ENCODE measurements at places on chromosomes 2 and 18.

DNA sequence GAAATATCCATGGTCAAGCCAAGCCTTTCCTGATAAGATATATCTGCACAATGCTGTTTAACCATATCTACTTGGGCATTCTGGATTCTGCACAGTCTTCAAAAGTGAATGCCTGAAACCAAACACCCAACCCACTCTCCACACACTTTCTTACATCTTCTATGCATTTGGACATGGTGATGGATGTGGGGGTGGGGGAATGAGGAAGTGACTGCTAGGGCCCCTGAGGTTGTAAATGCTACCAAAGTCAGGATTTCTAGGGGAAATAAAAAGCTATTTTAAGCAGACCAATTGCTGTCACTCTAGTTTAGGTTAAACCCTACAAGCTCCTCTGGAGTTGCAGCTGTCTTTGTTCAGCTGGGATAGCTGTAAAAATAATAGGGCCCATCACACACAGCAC, 26.7 kb upstream of the TGFA start:
- DNase-seq: no peak

GRCh38 chr2:63866009-63866709, 24.5 kb downstream of the UGP2 start:
- DNase-seq: no peak

GRCh38 chr2:12596771-12597170, 120.0 kb upstream of the TRIB2 start:
- DNase-seq: no peak

DNA sequence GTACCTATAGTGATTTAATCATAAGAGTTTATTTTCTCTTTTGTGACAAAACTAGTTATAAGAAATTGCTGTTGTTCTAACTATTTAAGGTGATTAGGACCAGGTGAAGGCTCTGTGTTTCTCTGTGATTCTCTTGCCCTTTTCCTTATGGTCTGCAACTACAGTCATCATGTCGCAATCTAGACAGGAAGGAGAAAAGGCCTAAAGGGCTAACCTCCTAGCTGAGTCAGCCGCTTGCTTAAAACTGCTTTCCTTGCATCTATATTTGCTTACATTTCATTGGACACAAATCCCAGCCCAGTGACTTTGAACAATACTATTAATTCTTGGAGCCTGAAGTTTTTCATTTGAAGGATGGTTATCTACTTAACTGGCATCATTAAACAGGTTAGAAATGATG, 93.1 kb downstream of the PIK3C3 start:
- no peak for DNase-seq

DNA sequence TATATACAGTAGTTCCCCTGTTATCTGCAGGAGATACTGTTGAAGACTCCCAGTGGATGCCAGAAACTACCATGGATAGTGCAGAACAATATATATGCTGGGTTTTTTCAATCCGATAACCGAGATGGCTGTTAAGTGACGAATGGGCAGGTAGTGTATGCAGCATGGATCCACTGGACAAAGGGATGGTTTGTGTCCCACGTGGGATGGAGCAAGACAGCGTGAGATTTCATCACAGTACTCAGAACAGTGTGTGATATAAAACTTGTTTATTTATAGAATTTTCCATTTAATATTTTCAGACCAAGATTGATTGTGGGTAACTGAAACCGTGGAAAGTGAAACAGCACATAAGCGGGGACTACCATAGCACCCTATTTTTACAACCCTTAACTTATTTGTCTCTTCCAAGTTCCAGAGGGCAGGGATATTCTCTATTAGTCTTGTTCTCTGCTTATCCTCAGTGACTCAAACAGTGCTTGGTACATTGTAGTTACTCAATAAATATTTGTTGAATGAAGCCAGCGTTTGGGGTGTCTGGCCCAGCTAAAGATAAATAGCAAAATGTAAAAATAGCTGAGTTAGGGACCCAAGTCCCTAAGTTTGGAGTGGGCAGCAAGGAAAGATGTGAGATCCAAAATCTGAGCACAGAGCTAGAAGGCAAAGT, 50.0 kb downstream of the RHBDD1 start:
- no peak for DNase-seq

DNA sequence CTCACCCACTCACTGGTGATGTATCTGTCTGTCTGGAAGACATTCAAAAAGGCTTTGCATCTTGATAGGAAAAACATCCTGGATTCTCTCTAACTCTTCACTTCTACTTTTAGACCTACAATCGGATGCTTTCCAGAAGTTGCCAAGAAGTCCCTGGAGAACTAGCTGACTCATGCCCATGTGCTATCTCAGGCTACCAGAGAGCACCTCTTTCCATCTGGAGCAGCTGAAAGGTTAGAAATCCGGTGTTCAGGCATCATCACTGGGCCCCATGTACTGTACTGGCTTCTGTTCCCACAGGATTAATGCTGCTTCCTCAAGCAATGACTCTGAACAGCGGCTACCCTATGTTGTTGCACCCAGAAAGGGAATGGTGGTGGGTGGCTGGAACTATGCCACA, 259.0 kb downstream of the NBAS start:
- DNase-seq: no peak

DNA sequence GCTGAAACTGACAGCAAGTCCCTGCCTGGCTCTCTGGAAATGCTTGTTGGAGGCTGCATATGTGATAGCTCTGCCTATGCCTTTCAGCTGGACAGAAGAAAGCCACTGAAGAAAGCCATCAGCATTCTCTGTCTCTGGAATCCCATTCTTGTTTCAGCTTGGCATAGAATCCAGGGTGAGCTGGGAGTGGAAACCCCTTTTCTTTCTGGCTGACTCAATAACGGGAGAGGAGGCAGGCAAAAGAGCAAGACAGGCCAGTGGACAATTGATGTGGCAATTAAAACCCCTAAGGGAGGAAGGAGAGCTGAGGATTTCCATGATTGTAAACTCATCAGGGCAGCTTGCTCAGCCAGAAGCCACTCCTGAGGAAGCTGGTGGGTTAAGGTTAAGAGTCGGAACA, 208.1 kb downstream of the CLIP4 start:
- no peak for DNase-seq

GRCh38 chr2:173217116-173217840, 137.4 kb upstream of the CDCA7 start:
- DNase-seq: no peak

DNA sequence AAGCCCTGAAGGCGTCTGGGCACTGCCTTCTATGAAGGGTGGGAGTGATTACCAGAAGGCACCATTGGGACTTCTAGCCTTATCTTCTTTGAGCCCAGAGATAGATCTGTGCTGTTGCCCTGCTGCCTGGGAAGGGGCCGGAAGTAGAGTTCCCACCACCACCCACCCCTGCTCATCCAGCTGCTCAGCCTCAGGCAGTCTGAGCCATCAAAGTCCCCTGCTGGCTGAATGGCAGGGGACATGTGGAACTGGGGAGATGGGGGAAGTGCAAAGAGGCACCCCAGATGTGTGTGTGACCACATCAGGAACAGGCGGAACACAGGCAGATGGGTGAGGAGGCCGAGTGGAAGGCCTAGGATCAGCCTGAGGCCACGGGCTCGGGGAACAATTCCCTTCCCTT, 3.3 kb upstream of the WNT10A start:
- no peak for DNase-seq

- no peak for DNase-seq
Observed at GRCh38 chr2:99636144-99637034, 146.6 kb upstream of the REV1 start.

GRCh38 chr2:105510761-105511528, 112.1 kb upstream of the FHL2 start:
- no peak for DNase-seq

DNA sequence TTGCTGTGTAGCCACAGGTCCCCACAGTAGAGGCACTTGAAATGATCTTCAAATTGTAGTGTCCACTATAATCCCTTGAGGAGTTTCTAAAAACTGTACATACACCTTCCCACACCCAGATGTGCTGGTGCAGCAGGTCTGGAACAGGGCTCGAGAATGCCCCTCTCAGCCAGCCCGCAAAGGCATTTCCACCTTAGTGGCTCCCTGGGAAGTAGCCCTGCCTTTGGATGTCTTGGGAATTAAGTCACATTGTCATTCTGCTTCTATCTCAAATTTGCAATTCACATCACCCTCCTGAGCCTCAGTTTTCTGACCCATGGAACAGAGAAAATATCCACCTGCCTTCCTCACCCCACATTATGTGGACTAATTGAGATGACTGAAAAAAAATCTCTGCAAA, 44.3 kb upstream of the TCF7L1 start:
- DNase-seq: no peak

DNA sequence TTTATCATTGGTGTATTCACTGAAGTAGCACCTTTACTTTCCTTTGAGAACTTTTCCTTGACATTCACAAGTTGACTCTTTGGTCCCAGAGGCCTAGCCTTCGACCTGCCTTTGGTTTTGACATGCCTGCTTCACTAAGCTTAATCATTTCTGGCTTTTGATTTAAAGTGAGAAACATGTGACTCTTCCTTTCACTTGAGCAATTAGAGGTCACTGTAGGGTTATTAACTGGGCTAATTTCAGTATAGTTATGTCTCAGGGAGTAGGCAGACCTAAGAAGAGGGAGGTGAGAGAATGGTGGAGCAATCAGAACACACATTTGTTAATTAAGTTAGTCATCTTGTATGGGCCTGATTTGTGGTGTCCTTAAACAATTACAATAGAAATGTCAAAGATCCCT, 1040.7 kb upstream of the SLC39A10 start:
- DNase-seq: no peak

DNA sequence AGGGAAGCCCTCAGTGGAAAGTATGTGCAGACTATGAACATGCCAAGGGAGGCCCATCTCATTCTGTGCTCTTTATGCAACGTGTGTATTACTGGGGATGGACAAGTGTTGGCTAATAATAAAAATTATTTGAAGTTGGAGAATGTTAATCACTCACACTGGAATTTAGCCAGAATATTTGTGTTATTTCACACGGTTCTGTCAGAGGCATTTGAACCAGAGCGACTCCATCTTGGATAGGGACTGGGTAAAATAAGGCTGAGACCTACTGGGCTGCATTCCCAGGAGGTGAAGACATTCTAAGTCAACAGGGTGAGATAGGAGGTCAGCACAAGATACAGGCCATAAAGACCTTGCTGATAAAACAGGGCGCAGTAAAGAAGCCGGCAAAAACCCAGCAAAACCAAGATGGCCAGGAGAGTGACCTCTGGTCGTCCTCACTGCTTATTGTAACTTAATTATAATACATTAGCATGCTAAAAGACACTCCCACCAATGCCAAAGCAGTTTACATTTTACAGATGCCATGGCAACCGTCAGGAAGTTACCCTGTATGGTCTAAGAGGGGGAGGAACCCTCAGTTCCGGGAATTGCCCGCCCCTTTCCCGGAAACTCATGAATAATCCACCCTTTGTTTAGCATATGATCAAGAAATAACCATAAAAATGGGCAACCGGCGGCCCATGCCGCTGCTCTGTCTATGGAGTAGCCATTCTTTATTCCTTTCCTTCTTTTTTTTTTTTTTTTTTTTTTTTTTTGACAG, 2.6 kb upstream of the FZD5 start:
- no peak for DNase-seq

DNA sequence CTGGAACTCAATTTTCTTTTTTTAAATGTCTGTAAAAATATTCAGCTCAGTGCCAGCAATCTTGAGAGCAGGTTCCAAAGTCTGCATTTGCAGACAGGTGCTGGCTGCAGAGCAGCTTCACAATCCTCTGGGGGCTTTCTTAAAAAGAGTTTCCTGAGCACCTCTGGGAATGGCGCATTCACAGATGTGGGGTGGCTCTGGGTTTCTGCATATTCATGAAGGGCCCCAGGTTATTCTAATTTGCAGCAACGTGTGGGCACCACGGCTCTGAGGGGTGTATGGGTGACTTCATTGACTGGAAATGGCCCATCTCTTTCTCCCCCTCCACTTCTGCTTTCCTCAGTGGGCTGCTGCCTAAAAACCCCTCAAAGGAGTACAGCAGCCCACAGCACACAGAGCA, 225.0 kb upstream of the APCDD1 start:
- no peak for DNase-seq

DNA sequence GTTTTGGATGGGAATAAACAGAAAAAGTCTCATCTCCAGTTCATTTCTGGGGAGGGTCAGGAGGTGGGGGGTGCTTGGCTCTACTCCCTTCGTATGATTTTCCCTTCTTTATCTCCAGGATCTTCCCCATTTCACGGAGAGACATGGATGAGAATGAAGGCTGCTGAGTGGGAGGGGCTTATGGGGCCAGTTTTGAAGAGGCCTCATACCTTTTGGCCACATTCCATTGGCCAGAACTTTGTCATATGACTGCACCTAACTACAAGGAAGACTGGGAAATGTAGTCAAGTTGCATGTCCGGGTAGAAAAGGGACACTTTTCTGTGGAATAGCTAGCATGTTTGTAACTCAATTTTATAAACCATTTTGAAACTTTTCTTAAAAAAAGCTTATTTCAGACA, 117.6 kb downstream of the NEDD4L start:
- DNase-seq: no peak

DNA sequence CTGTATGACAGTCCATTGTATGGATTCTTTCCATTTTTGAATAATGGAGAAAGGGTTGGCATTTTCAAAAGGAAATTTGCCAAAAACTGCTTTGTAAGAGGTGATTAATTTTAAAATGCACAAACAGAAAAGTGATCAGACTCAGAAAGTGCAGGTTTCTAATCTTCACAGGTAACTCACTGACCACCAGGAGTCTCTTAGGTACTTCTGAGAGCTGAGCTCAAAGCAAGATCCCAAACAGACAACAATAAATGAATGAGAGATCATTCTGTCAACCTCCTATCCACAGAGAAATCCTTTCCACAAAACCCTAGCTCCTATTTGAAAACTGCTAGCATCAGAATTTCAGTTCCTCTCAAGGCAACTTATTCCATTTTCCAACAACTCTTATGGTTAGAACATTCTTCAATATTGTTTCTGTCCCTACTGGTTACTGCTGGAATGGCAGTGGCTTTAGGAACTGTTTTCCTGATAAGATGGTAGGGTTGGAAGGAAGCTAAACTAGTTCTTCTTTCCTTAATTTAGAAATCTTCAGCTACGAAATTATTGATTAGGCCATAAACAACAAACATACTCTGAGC, 20.6 kb upstream of the HAAO start:
- DNase-seq: no peak

GRCh38 chr2:221264318-221264717, 307.8 kb downstream of the EPHA4 start:
- no peak for DNase-seq

DNA sequence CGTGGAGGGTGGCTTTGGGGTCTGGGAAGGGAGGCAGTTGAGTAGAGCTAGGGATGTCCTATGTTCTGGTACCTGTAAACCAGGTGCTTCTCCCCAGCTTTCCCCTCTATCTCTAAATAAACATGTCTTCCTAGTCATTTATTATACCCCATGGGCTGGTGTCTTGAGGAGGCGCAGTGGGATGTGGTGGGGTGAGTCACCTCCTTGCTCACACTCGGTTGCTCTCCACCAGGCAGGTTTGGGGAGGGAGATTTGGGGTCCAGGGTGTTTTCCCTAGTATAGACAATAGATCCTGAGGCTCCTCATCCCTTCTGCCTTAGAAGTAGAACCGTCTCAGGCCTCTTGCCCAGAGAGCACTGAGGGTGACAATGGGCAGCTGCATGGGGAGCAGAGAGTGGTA, 5.1 kb downstream of the PSD4 start:
- DNase-seq: peak; percentile 59

- no peak for DNase-seq
Observed at GRCh38 chr2:240629968-240630770, 4.9 kb downstream of the GPR35 start.

Data from activated T-cell treated with anti-CD3 and anti-CD28 coated beads for 48 hours (primary cell).